ENCODE measurements at places on chromosomes 4 and X.

DNA sequence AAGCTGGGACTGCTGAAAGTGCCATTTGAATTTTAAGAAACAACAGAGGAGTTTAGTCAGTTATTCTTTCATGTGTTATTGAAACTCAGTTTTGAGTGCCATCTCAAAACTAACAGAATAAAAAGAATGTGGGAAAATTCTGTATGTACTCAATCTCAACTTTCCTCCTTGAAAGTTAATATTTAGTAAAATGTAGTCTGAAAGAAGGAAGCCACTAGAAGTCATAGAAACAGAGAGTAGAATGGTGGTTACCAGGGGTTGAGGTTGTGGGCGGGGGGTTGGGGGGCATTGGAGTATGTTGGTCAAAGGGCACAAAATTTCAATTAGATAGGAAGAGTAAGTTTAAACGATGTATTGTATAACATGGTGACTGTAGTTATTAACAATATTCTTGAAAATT, 628.3 kb upstream of the MAGEB2 start:
- no peak for DNase-seq

- DNase-seq, result peak; percentile 69
Observed at GRCh38 chrX:130179170-130179569, 7.4 kb downstream of the RAB33A start.

GRCh38 chr4:74546057-74546456, 101.1 kb downstream of the AREG start:
- DNase-seq, result no peak

GRCh38 chr4:88809101-88809500, 111.5 kb upstream of the NAP1L5 start:
- DNase-seq, result no peak

DNA sequence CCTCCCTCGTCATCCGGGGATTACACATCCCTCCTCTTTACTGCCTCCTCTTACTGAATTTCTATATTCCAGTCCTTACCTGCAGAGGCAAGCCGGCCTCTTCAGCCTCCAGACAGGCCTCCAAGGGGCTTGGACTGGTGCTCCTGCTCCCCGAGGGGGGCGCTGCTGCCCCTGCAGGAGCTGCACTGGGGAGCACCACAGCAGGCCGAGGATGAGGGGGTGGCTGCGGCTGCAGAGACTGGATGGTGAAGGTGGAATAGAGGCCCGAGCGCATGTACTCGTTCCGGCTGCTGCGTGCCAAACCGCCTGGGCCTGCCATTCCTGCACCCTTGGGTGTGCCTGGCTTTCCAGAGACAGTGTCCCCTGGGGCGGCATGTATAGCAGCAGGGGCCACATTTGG, 9.1 kb upstream of the CFP start:
- no peak for DNase-seq

GRCh38 chr4:108559068-108559793, 61.1 kb upstream of the RPL34 start:
- no peak for DNase-seq

DNA sequence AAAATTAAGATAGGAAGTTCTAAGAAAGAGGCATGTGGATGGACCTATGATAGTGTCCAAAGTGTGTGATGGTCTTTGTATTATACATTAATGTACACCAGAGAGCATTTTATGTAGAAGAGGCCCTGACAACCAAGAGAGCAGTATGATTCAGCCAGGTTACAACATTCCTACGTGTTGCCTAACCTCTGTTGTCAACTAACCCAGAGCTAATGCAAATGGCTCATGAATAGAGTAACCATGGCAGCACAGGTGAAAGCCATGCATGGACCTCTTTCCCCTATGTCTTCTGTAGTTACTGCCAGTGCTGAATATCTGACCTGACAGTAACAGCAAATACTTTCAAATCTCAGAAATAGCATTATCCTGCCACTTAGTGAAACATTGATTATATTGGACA, 255.6 kb downstream of the NDST4 start:
- DNase-seq, result no peak

GRCh38 chr4:21012851-21013331, 312.6 kb downstream of the PACRGL start:
- no peak for DNase-seq

- DNase-seq, result no peak
Observed at GRCh38 chr4:19314116-19314515, 937.6 kb upstream of the SLIT2 start.

- no peak for DNase-seq
Observed at GRCh38 chr4:183503497-183504063, 1.3 kb upstream of the ING2 start.

DNA sequence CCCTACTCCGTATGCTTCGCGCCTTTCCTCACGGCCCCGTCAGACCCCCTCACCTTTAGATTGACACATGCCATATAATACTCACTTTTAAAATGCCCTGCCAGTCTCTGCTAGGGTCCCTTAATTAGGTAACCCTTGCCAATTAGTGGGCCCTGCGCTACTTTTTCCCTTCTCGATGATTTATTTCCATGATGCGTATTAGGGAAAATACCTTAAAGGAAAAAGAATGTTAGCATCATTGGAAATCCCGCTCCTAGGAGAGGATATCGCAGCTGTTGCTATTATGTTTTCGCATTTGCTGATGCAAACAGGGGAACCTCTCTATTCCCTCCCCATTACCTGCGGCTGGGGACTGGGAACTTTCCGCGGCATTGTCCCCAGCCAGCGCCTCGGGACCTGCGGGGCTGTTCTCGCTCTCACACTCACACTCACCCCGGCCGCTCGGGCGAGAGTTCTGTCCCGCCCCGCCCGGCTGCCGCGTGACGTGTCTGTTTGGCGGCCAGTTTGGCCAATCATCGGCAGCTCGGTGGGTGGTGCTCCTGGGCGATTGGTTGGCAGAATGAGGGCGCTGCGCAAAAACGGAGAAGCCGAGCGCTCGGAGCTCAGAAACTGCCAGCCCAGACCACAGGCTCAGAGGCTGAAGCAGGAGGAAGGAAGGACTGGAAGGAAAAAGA, at the start of gene PCDH10:
PCDH10 (plus strand) TSS at position 605 of the 674 bp plus-strand sequence. CDS start 847 bp downstream, outside the sequence.
- DNase-seq, result peak; percentile 94

DNA sequence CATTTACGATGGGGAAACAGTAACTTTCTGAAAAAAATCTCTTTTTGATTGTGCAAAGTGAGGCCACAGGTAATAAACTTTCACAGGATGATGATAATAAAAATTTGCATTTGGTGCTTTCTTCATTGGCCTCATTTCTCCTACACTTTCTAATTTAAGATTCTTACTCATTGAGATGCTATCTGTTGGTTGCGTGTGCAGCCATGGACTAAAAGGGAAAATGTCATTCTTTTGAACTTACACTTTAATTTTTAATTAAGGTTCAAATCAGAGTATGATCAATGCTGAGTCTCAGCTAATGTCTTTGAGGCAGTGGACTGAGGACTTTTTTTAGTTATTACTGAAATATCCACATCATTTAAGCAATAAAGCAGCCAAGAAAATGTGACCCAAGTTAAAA, 87.6 kb downstream of the SEL1L3 start:
- DNase-seq, result no peak

DNA sequence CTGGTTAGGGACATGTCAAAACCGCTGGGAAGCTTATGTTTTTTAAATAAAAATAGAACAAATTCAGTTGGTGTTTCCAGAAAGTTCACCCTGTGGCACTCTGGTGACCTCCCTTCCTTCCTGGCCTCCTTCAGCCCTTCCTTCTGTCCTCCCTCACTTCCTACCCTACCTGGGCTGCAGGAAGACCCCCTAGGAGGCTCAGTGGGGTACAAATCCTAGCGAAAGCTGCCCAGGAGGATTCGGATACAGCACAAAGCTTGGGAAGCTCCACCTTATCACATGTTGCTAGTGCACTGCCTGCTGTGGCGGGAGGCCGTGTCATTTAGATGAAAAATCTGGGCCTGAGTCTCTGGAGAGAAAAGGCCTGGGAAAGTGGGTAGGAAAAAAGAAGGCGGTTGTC, 60.5 kb downstream of the FHDC1 start:
- no peak for DNase-seq

- no peak for DNase-seq
Observed at GRCh38 chr4:140141210-140141835, 12.7 kb downstream of the MAML3 start.

GRCh38 chrX:46912098-46912602, at the start of gene JADE3:
Gene JADE3 (plus strand): TSS chrX:46912421. CDS start chrX:46984895, 72,474 bp downstream.
- peak; percentile 67 for DNase-seq

DNA sequence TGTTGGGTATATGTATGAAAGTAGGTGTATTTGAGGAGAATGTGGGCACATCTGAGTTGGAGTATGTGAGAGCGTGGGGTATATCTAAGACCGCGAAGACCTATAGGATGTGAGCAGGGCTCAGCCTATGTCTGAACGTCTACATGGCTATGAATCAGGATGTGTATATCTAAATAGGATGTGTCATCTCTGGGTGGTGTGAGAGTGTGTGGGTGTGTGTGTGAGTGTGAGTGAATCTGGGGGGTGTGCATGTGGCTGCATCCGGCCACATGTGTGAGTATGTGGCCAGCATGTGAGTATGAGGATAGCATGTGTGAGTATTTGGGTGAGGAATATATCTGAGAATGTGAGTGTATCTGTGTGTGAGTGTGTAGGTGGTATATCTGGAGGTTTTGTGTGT, 7.7 kb downstream of the GPR173 start:
- no peak for DNase-seq

GRCh38 chrX:1462596-1463251, 10.0 kb upstream of the ASMTL start:
- no peak for DNase-seq

DNA sequence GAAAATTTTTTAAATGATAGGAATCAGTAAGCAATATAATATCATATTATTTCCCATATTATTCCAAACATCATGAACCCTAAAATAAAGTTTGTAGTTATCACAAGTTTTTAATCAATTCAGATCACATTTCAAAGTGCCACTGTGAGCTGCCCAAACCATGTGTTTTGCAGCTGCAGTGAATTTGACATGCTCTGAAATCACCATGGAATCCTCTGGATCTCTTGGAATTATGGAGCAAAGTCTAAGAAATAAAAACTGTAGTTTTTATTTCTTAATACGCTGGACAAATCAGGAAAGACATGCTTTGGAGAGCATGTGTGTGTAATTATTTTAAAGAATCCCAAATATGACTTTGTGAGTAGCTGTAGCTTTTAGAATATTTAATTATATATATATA, 262.7 kb downstream of the ANKRD50 start:
- no peak for DNase-seq

DNA sequence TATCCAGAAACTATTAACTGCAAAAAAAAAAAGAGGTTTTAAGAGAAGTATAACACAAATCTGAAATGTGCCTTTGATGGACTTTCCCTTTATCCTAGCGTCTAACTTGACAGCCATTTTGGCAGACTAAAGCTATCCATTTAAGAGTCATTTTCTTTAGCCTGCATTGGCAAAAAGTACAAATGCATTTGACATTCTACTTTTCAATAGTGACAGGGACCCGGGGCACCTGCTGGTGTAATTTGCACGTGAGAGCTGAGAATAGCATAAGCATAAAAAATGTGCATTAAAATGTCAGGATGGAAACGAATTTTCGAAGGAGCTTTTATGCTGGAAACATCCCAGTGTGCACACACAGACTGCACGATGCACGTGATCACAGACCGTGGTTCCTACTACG, 91.9 kb downstream of the DHRSX start:
- DNase-seq, result no peak

DNA sequence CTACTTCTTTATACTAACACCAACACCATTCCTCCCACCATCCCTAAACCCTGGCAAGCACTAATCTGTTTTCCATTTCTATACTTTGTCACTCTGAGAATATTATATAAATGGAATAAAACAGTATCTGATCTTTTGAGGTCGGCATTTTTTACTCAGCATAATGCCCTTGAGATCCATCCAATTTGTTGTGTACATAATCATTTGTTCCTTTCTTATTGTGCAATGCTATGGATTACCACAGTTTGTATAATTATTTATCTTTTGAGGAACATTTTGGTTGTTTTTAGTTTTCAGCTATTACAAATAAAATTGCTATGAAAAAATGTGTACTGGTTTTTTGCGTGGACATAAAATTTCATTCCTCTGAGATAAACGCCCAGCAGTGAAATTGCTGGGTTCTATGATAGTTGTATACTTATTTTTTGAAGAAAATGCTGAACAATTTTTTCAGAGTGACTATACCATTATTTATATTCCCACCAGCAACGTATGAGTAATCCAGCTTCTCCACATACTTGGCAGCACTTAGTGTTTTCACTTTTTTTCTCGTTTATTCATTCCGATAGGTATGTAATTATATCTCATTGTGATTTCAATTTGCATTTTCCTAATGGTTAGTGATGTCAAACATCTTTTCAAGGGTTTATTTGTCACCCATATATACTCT, 154.3 kb upstream of the DCAF8L1 start:
- no peak for DNase-seq

DNA sequence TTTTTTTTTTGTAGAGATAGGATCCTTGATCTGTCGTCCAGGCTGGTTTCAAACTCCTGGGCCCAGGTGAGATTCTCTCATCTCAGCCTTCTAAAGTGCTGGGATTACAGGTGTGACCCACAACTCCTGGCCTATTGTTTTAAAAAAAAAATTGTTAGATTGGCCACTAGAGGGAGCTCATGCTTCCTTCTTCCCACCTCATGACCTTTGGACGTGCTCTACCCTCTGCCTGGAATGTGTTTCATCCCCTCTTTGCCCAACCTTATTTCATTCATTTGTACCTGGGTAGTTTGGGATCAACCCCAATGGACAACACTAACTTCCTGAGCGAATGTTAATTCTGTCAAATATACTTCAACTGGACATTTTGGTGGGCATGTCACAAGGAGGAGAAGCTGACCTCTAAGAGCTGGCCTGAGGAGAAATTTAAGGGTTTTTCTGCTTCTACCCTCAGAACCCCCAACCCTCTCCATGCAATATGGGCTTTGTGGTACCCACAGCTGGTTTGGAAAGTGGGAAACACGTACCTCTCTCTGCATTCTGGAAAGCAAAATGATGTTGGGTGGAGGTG, 6.4 kb downstream of the PPEF2 start:
- peak; percentile 44 for DNase-seq

DNA sequence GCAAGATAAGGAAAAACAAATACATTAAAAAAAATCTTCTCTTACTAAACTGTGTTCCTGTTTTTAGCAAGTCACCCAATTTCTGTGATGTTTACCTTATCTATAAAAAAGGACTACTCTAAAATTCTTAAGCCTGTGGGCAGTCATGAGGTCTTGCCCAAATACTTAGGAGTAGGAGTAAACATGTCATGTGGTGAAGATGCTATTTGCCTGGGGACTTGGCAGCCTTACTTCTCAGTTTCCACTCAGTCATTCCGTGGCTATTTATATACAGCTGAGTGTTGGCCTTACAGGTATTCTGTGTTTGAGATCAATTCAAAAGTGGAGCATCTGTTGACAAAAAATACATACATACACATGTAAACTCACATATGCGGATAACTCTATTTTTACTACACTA, 89.9 kb upstream of the TLR2 start:
- peak; percentile 87 for DNase-seq

GRCh38 chr4:170391066-170391740, 301.4 kb upstream of the AADAT start:
- no peak for DNase-seq

- no peak for DNase-seq
Observed at GRCh38 chr4:100977746-100978397, 369.5 kb downstream of the PPP3CA start.

GRCh38 chr4:167842487-167842886, 249.8 kb upstream of the ANXA10 start:
- no peak for DNase-seq
